ENCODE measurements at places on chromosomes 2 and 18.

- DNase-seq = no peak
Observed at GRCh38 chr2:10400978-10401951, 46.9 kb downstream of the ODC1 start.

GRCh38 chr2:202339071-202339870 is 36.9 kb upstream of the BMPR2 start:
- DNase-seq = no peak

GRCh38 chr2:108304975-108305374 is 16.3 kb downstream of the SULT1C2 start:
- DNase-seq = no peak

GRCh38 chr2:223251656-223252229 is 199.8 kb downstream of the KCNE4 start:
- no peak for DNase-seq

- no peak for DNase-seq
Observed at GRCh38 chr2:146665800-146666199, 1179.0 kb upstream of the ACVR2A start.

DNA sequence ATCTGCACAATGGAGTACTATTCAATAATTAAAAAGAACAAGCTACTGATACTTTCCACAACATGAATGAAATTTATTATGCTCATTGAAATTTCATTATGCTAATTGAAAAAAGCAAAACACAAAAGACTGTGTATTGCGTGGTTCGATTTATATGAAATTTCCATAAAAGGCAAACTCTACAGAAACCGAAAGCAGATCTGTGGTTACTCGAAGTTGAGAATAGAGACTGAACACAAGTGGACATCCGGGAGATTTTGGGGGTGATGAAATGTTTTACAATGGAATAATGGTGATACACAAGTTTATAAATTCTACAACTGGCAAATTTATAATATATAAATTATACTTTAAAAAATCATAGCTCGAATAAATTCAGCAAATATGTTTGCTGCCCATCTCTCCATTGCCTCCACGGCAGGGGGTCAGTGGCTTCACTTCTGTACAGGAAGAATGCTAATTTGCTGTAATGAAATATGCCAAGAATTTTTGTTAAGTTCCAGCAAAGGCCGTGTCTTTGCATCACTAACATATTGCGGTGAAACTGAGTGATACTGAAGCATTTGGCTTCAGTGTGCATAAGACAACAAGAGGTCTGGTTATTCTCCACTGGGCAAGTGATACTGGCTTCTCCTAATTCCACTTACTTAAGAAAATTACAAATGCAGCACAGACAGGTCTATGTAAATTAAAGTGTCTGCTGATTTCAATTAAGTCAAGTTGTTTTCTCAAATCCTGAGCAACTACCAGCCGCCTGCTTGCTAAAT is 96.7 kb downstream of the TMEM163 start:
- DNase-seq = no peak

DNA sequence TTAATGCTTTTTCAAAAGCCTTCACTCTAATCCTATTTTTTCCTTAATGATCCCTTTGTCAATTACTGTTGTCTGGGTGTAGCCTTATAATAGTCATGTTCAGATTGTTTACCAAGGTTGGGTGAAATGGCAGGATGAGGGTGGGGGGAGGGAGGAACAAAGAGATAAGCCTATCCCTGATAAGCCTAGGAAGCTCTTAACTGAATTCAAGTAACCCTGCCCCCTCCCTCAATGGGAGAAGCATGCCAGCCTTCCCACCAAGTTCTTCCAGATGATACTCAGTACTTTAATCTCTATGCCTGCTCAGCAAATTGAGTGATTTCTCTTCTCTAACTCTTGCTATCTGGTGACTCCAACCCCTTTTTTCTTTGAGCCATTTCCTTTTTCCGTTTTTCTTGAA is 180.3 kb upstream of the ETAA1 start:
- DNase-seq = no peak
